Natural killer cell (primary cell): ENCODE measurements at places on chromosomes 11 and 22.

- no peak for DNase-seq
Measured at GRCh38 chr11:112113539-112114457, 27.1 kb downstream of the SDHD start.

GRCh38 chr11:126392633-126393013 is 37.1 kb downstream of the ST3GAL4 start:
- no peak for DNase-seq

DNA sequence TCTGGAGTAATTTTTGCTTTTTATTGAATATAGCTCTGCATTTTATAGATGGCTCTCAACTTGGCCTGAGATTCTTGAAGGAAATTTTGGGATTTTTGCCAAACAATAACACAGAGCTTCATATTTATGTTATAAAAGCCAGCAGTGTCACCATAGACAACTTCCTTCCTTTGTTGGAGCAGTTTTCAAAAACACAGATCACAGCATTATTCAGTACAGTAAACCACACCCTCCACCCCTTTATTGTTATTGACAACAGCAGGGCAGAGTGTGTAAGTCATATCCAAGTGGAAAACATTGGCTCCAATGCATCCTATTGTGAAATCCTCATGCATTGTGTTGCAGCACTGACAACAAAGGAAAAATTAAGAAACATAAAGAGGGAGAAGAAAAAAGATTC is 62.6 kb upstream of the PRSS23 start:
- no peak for DNase-seq

DNA sequence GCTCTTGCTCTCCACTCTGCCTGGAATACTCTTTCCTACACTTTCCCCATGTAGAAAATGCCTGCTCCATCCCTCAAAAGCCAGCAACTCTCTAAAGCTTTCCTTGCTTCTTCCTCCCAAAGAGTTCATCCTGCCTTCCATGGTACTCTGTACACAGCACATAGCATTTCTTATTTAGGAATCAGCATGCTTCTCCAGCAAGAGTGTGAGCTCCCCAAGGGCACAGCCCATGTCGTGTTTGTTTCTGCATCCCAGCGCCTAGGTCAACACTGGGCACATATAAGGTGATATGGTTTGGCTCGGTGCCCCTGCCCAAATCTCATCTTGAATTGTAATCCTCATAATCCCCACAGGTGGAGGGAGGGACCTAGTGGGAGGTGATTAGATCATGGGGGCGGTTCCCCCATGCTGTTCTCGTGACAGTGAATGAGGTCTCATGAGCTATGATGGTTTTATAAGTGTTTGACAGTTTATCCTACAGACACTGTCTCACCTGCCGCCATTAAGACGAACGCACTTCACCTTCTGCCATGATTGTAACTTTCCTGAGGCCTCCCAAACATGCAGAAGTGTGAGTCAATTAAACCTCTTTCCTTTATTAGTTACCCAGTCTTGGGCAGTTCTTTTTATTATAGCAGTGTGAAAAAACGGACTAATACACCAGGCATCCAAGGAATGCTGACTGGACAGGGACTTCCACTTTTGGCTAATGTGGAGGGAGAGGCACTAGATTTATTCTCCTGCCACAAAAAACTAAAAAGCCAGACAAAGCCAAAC is 8.2 kb downstream of the VPS37C start:
- DNase-seq: no peak

- no peak for DNase-seq
Measured at GRCh38 chr11:7604331-7604955, 68.9 kb downstream of the CYB5R2 start.
